ENCODE measurements at places on chromosomes 3 and 15.
A peak's percentile ranks its signal among the peaks of the same experiment; 100 is the strongest.

- no peak for DNase-seq
Observed at GRCh38 chr3:14505803-14506500, 34.2 kb downstream of the GRIP2 start.

- peak; percentile 5 for DNase-seq
Observed at GRCh38 chr3:133408366-133408765, 8.5 kb downstream of the BFSP2 start.

GRCh38 chr3:124557433-124558232 is 172.6 kb upstream of the UMPS start:
- peak; percentile 42 for DNase-seq

- no peak for DNase-seq
Observed at GRCh38 chr15:41821831-41822230, 6.1 kb upstream of the JMJD7 start.

DNA sequence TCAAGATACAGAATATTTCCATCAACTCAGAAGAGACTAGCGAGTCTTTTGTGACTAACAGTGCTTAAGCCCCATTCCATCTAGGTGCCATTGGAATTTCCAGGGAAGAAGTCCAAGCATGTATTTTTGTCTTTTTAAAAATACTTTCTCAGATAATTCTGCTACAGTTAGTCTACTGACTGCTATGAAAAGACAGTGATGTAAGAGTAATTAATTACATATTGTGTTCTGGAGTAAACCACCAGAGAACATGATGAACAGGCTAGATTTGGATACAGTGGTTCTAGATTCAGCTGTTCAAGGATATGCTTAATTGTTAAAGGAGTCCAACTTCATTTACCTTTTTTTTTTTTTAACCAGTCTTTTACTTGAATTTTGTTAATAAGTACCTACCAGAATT is 34.8 kb upstream of the PAK6 start:
- no peak for DNase-seq

GRCh38 chr3:123843668-123844067 is 40.5 kb downstream of the MYLK start:
- peak; percentile 52 for DNase-seq

DNA sequence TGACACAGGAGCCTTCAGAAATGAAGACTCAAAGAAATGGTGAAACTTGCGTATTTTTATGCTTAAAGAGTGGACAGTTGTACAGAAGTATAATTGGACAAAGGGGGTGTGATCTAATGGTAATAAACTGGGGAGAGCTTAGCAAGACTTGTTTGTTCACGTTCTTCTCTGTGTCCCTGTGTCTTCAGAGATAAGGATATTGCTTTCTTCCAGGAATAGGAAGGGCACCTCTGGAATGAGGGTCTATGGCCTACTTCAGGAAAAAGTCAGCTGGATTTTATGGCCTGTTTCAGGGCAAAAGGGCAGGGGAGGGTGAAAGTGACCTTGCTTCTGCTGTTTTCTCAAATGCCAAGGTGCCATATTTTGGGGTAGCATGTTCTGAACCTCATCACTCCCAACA is 4.5 kb upstream of the TOPAZ1 start:
- DNase-seq, result no peak
